ENCODE measurements at places on chromosomes 1 and 21. TPM values are rescaled to one million over a fixed set of nuclear protein-coding genes. Genes with fewer than 3 reads are reported as not detected.

The CLDN17 gene
- total RNA-seq: not detected

The RYR2 gene
- total RNA-seq: not detected

The CAMK2N1 gene
- total RNA-seq: 8.4 TPM

The TMEM82 gene
- total RNA-seq: not detected

The FALEC gene
- total RNA-seq: not detected

The RNF186 gene
- total RNA-seq: not detected

The PLA2G2D gene
- not detected for total RNA-seq

The SFN gene
- not detected for total RNA-seq

The RNU1-1 gene
- not detected for total RNA-seq

The PTAFR gene
- total RNA-seq: not detected

Measured in myocyte (in vitro differentiated cells).